ENCODE measurements at places on chromosomes 6 and 20. TPM values are rescaled to one million over a fixed set of nuclear protein-coding genes. Genes with fewer than 3 reads are reported as not detected.

The PHACTR3 gene
- total RNA-seq = not detected

DNA sequence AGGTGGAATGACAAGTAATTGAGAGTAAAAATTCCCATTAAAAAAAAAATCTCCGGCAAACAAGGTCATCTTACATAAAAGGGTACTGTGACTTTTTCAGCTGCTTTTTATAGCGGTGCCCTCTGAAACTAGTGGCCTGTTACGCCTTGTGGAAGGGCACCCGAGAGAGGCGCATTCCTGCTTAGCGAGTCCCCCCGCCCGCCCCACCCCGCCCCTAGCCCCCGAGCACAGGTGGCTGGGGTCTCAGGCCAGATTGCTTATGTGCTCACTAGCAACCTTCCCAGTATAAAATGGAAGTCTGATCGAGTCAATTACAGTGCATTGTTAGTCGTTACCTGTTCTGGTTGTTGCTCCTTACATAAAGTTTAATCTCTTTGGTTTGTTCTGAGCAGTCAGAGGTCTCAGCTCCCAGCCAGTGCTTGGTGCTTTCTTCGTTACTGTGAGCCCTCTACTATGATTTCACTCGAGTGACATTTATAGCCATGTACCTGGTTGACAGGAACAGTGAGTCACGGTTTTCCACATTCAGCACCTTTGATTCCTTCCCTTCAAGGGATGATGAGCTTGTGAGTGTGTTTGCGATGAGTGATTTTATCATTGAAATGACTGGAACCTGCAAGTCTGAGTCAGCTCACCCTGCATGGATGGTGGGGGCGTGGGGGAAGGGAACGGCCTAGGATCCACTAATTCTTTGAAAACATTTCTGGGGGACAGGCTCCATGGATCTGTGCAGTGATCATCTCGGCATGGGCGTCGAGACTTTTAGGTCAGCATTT lies 47.6 kb downstream of the ZDHHC14 start:
- peak; percentile 95 for DNase-seq

DNA sequence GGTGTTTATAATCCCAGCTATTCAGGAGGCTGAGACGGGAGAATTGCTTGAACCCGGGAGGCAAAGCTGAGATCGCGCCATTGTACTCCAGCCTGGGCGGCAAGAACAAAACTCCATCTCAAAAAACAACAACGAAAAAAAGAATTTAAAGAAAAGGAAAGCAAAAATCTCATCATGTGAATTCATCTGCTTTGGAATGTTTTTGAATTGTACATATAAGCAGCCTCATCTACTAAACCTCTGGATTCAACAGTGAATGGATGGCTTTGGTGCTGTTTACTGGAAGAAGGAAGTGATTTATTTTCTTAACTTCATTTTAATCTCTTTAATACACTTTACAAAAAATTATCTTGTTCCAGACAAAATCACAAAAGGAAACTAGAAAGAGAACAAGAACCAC lies 51.8 kb upstream of the PNRC1 start:
- no peak for DNase-seq

The BACH2 gene
- total RNA-seq = 3.3 TPM

- no peak for DNase-seq
These were observed 185.8 kb downstream of the PHF3 start for GRCh38 chr6:63821442-63821841.

GRCh38 chr20:10178727-10179313 lies 39.8 kb upstream of the SNAP25 start:
- DNase-seq = no peak

- DNase-seq = no peak
These were observed 43.1 kb downstream of the SMLR1 start for GRCh38 chr6:130870179-130870880.
